ENCODE measurements at places on chromosomes 16 and 17.

DNA sequence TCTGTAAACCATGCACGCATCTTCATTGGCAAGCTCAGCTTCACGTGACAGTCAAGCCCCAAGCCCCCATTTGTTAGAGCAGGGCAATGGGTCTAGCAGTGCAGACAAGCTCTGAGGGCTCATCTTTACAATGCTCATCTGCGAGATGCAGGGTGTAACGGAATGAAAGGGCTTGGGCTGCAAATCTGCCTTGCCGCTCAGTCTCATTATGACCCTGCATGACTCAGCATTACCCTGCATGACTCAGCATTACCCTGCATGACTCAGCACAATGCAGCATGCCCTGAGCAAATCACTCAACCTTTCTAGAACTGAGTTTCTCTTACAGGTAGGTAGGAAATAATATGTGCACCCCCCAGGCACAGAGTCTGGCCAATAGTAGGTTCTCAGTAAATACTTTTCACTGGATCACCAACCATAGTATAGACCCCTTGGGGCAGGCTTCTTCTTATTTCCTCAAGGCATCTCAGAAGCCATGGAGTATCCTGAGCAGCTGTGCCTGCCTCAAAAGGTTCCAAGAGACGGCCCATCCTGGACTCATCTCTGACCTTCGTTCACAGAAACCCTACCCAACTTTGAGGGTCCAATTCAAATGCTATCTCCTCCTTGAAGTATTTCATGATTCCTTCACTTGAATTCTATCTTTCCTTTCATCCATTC is 391.3 kb upstream of the CDH5 start:
- no peak for DNase-seq

DNA sequence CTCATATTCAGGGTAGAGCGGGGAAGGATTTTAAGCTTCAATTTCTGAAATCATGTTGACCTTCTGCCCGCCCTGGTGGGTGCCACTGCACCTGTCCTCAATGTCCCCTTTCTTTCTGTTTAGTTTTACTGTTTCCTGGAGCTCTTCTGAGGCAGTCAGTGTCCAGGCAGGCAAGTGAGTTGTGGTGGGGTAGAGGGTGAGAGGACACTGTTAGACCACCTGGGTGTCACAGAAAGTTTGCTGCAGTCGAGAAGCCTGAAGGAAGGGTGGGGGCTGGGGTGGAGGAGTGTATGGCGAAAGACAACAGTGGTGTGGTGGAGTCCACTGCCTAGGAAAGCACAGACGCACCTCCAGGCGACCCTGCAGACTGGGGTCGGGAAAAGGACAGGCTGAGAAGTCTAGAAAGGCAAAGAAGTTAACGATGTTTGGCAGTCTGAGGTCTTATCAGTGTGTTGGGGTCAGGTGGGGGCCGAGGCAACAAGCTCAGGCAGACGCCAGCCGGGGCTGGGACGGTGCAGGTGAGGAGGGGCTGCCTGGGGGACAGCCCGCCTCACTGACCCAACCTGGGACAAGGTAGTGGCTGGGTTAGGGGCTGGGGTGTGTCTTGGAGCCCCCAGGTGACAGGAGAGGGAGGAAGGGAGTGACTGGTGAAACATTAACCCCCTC is 23.3 kb upstream of the HOXB13 start:
- DNase-seq, result no peak

DNA sequence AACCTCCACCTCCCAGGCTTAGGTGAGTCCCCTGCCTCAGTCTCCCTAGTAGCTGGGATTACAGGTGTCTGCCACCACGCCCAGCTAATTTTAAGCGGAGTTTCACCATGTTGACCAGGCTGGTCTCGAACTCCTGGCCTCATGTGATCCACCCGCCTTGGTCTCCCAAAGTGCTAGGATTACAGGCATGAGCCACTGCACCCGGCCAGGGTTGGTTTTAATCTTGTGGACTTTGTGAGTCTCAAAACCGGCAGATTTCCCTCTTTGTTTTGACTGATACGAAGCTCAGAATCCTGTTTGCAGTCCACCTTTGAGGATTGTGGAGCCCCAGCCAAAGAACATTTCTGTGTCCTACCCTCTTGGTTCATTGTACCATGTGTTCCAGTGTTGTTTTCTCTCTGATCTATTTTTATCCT is 16.4 kb upstream of the CPSF4L start:
- no peak for DNase-seq

DNA sequence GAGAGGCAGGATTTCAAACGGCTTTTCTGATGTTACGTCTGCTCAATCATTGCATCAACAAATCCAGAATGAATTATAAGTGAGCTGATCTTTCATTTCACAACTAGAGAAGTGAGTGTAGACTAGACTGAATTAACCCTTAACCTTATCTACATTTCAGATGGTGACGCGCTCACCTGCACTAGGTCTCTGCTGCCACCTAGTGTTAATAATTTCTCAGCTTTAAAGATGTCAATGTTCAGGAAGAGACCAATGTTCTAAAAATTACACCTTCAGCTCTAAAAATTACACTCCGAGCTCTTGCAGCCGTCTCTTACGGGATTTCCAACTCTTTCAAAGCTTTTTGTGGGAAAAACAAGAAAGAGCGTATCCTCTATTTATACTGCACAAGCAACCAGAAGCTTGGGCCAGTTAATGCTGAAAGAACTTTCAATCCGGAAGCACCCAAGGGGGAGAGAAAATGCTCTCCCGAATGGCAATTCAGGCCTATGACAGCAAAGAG is 88.2 kb upstream of the FA2H start:
- DNase-seq, result no peak

GRCh38 chr17:55238931-55239297 is 25.8 kb upstream of the HLF start:
- DNase-seq, result no peak

GRCh38 chr17:69853541-69854224 is 221.3 kb upstream of the KCNJ16 start:
- no peak for DNase-seq

GRCh38 chr16:80062361-80063030 is 462.0 kb upstream of the MAF start:
- no peak for DNase-seq

- no peak for DNase-seq
These were observed 4.1 kb downstream of the MAP2K3 start for GRCh38 chr17:21288571-21289017.

GRCh38 chr17:5330981-5331380 is 48.9 kb downstream of the RABEP1 start:
- DNase-seq, result no peak

DNA sequence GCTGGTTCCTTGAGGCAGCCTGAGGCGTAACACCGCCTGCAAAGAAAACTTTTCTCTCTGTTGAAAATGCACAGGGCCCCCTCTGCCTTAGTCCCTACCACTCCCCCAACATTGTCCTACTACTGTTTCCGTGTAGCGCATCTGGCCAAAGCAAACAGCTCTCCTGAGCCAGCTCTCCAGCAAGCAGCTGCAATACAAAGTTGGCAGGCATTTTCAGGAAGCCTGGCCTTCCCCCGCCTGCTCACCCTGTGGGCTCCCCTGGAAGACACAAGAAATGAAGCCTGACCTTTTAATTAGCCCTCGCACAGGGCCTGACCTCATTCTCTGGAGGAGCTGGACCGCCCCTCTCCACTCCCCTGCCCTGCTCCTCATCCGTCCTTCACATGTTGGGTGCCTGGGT is 66.7 kb downstream of the SOX9 start:
- no peak for DNase-seq

DNA sequence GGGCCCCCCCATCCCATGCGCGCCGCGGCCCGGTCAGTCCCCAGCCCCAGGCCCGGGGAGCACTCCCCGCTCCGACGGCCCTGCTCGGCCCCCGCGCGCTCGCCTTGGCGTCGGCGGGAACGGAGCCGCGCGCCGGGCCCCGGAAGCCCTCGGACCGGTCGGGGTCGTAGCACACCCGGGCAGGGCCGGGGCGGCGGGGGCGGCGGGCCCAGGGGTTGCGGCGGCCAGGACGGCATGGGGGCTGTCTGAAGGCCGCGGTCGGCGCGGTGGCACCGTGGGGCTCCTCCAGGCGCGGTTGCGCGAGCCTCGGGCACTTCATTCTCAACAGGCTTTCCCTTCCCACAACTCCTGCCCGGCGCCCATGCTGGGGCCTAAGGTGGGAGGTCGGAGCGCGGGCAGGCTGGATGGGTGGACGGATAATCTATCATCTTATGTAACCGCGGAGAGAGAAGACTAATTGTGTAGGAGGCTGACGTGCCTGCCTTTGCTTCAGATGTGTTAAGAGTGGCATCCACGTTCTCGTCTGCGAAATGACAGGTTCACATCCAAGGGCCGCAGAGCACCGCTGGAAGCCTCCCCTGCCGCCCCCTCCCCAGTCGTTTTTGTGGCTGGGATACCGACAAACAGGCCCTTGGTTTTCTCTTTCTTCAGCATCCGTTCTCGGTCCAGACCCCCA is 708 bp downstream of the BAIAP2 start:
- DNase-seq, result no peak

GRCh38 chr17:193841-194806 is 12.7 kb upstream of the DOC2B start:
- no peak for DNase-seq

DNA sequence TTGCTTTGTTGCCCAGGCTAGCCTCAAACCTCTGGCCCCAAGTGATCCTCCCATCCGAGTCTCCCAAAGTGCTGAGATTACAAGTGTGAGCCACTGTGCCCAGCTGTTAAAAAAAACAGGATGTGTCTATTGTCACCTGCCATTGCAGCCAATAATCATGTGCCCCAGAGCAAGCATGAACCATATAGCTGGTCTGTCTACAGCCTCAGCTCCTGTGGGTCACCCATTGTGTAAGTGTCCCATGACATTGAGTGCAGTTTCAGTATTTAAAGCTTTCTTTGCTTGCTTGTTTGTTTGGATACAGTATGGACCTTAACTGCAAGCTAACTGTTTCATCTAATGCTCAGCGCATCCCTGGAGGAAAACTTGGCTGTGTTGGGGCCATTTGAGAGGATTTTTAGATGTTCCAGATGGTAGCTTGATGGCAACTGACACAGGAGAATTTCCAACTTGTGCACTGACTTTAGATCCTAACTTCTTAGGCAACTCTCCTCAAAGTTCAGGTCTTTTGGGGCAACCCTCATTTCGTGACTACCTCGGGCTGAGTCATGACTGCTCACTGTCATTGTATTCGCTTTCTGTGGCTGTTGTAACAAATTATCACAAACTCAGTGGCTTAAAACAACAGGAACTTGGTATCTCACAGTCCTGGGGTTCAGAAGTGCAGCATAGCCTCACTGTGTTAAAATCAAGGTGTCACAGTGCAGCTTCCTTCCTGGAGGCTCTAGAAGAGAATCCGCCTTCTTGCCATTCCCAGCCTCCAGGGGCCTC is 30.3 kb upstream of the ADORA2B start:
- no peak for DNase-seq

Data from AG04449 (cell line).